ENCODE measurements at places on chromosomes 1 and 21.

- no peaks in the 10 kb centered on the region for H3K4me1 ChIP-seq
- no peaks in the 10 kb centered on the region for H3K27me3 ChIP-seq
- peaks cover 18% of the 10 kb centered on the region for H3K36me3 ChIP-seq
- no peak for DNase-seq
- no peak overlapping the region for H3K27ac ChIP-seq
These were observed 82.6 kb downstream of the MTR start for GRCh38 chr1:236877661-236878060.

GRCh38 chr1:214707306-214708087 lies 104.5 kb downstream of the CENPF start:
- no peak overlapping the region for H3K4me3 ChIP-seq
- no peaks in the 10 kb centered on the region for H3K4me1 ChIP-seq
- peak; percentile 33 for DNase-seq
- no peaks in the 10 kb centered on the region for H3K36me3 ChIP-seq
- H3K27me3 ChIP-seq = no peaks in the 10 kb centered on the region

- DNase-seq = no peak
- H3K4me3 ChIP-seq = no peak overlapping the region
- no peaks in the 10 kb centered on the region for H3K36me3 ChIP-seq
- no peak overlapping the region for H3K27ac ChIP-seq
- H3K27me3 ChIP-seq = no peaks in the 10 kb centered on the region
These were observed 39.6 kb upstream of the IRF2BP2 start for GRCh38 chr1:234649432-234650081.

GRCh38 chr1:197948926-197949899 lies 32.0 kb downstream of the LHX9 start:
- no peaks in the 10 kb centered on the region for H3K27me3 ChIP-seq
- DNase-seq = no peak
- H3K27ac ChIP-seq = no peak overlapping the region

DNA sequence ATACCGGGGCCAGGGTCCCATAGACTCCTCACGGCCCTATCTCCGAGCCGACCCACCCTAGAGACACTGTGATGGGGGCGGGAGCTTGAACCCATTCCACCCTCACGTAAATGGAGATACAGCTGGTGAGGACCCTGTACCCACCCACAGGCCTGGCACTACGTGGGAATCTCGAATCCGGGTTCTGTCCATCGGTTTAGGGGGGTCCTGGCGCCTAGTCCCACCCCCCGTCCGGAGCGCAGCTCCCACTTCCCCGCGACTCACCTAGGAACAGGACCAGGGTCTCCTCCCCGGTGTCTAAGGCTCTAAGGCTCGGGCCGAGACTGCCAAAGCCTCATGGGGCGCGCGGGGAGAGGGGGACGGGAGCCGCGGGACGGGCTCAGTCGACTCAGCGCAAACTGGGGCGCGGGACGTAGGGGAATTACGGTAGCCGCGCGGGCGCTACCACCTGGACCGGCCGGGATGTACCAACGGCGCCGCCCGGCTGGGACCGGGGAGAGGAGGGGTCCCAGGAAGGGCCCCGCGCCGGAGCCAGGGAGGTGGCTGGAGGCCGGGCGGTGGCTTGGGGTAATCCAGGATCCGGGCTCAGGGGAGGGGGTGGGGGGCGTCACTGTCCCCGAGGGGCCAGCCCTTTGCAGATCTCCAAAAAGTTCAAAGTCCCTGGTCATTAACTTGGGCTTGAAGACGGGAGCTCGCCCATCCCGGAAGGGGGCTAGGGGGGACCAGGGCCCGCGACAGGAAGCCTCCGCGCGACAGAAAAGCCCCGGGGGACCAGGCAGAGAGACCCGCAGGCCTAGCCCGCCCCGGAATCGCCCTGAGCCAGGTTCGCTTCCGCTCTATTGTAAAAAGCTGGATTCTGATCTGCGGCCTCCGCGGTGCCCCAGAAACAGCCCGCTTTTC lies 1.0 kb downstream of the PLEKHG5 start:
- H3K27me3 ChIP-seq = no peaks in the 10 kb centered on the region
- peak overlapping the region; percentile 91 for H3K4me3 ChIP-seq
- H3K4me1 ChIP-seq = peaks cover 45% of the 10 kb centered on the region
- peak overlapping the region; percentile 95 for H3K27ac ChIP-seq

- H3K4me3 ChIP-seq = no peak overlapping the region
- no peak overlapping the region for H3K27ac ChIP-seq
- H3K27me3 ChIP-seq = no peaks in the 10 kb centered on the region
These were observed 135.2 kb downstream of the NTPCR start for GRCh38 chr1:233085566-233085965.

GRCh38 chr1:227411066-227411465 lies 92.8 kb upstream of the CDC42BPA start:
- no peak for DNase-seq
- H3K27me3 ChIP-seq = no peaks in the 10 kb centered on the region
- no peaks in the 10 kb centered on the region for H3K36me3 ChIP-seq
- no peaks in the 10 kb centered on the region for H3K4me1 ChIP-seq
- H3K4me3 ChIP-seq = no peak overlapping the region

DNA sequence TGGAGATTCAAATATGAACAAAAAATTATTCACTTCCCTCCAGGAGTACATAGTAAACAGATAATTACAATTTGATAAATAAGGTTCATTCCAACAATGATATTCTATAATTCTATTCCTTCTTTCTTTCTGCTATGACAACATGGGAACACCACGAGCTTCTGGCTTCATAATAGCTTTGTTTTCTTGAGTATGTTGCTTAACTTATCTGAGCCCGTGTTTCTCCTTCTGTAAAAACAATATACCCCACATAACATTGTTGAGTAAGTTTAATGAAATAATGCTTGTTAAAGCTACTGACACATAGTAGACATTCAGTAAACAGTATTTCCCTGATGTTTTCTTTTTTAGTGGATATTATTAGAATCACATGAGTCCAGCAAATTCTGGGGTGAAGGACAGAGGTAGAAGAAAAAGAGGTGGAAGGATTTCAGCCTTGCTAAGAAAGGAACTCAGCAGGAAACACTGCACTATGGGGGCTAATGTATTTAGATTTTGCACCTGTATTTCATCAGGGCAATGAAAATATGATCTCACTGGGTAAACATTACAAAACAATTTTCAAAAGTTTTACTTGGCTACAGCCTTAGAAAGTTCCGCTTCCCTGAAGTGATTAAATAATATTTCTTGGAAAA lies 430.8 kb upstream of the C1orf87 start:
- no peaks in the 10 kb centered on the region for H3K4me1 ChIP-seq
- no peak overlapping the region for H3K27ac ChIP-seq
- no peak overlapping the region for H3K4me3 ChIP-seq
- H3K27me3 ChIP-seq = no peaks in the 10 kb centered on the region

- no peak for DNase-seq
- no peak overlapping the region for H3K27ac ChIP-seq
- no peaks in the 10 kb centered on the region for H3K36me3 ChIP-seq
- no peak overlapping the region for H3K4me3 ChIP-seq
- H3K4me1 ChIP-seq = peaks cover 9% of the 10 kb centered on the region
- H3K27me3 ChIP-seq = no peaks in the 10 kb centered on the region
These were observed 4.5 kb downstream of the CDKN2C start for GRCh38 chr1:50974618-50974935.

DNA sequence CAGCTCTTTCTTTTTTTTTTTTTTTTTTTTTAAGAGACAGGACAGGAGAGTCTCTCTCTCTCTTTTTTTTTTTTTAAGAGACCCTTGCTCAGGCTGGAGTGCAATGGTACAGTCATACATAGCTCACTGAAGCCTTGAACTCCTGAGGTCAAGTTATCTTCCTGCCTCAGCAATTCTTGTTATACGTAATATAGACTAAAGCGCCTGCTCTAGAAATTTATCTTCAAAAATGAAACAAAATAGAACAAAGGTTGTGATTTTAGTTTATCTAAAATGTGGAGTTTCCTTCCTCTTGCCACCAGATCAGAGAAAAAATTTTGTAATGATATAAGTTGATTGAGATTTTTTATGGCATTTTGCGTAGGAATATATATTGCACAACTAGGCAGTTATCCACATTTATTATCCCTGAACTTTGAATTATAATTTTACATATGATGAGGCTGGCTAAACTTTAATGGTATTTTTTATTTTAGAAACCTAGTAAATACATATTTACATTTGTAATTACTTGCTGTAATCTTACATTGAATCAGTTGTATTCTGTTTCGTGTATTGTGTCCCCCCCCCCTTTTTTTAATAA lies 44.2 kb downstream of the MTF2 start:
- H3K36me3 ChIP-seq = peaks cover 11% of the 10 kb centered on the region
- no peak overlapping the region for H3K4me3 ChIP-seq
- no peaks in the 10 kb centered on the region for H3K27me3 ChIP-seq
- no peak for DNase-seq
- H3K27ac ChIP-seq = no peak overlapping the region

DNA sequence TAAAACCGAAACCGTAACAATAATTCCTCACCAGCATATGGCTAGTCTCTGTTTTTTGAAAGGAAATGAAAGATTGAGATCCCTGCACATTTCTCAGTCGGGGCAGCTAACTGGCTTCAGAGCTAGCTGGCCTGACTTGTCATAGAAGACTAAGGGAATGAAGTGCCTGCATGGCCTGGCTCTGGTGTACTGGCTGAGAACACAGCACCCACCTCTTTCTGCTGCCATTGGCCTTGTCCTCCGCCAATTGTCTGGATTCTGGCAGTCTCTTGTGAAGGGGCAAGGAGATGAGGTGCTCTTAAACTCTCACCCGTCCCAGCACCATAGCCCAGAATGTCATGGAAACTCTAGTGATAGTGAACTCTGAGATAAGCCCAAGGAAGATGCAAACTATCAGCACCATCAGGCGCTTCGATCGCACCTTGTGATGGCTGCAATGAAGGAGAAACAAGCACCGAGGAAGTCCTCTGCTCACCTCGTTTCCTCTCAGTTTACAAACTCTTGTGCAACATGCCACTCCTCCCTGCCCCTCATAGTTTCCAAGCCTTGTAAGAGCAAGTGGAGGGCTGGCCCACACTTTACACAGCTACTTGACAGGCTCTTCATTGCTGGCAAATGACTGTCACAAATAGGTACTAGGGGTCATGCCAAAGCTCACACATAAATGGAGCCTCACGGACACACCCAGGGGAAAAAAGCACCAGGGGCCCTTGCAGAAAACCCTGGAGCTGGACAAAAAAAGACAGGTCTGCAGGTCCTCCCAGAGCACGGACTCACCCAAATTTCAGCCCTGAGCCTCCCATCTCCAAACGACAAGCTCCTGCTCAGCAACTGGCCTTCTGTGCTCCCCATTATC lies 16.4 kb downstream of the INPP5B start:
- H3K27ac ChIP-seq = no peak overlapping the region
- no peaks in the 10 kb centered on the region for H3K27me3 ChIP-seq
- no peak for DNase-seq
- H3K4me1 ChIP-seq = peaks cover 12% of the 10 kb centered on the region

DNA sequence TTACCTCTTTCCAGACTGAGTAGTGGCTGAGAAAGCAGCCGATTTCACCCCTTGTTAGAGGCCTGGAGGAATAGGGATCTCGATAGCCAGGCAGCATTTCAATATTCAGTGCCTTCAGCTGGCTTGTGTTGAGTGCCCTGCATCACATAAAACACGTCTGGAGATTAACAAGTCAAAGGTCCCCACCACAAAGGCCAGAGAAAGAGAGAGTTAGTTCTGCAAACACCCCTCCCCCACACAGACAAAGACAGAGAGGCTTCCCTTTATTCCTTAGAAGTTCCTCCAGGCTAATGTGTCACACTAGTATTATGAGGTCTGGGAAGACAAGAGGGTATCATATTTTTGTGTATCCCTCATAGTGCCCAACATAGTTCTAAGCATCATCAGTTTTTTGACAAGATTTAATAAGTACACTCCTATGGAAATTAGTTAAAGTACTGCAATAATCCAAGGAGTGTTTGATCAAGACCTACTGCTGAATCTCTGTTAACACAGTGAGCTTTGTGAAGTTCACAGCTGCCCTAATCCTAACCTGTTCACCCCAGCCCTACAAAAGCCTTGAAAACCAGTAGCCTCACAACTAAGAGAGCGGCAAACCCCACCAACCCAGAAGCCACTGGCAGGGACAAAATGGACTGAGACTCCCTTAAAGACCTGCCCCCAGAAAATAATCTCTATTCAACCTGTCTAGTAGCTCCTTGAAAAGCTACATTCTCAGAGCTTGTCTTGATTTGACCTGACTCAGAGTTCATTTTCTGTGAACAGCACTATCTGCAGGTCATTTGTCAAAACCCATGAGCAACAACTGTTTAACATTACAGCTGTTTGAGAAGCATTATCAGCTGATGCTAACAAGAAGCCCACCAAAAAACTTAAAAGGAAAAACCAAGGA lies 91.9 kb downstream of the COLGALT2 start:
- H3K27me3 ChIP-seq = no peaks in the 10 kb centered on the region
- DNase-seq = no peak
- H3K36me3 ChIP-seq = no peaks in the 10 kb centered on the region
- no peak overlapping the region for H3K4me3 ChIP-seq
- no peak overlapping the region for H3K27ac ChIP-seq

DNA sequence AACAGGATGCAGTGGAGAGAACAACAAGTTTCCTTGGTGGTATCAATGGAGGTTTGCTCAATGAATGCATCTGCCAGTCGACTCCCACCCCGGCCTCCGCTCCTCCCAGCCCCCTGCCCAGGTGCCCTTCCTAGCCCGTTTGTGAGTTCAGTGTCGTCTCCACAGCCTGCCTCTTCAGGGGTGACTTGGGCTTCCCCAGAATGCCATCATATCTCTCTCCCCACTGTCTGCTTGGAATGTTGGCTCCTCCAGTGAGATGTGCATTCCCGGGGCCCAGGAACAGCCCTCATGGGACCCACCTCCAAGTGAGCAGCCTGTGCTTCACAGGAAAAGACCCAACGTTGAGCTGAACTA lies 30.5 kb downstream of the MATN1 start:
- H3K4me1 ChIP-seq = peaks cover 14% of the 10 kb centered on the region
- H3K27me3 ChIP-seq = peaks cover 12% of the 10 kb centered on the region
- H3K36me3 ChIP-seq = no peaks in the 10 kb centered on the region
- H3K4me3 ChIP-seq = no peak overlapping the region
- DNase-seq = no peak

All from astrocyte (in vitro differentiated cells and primary cell).